ENCODE measurements at places on chromosomes 13 and 19.

DNA sequence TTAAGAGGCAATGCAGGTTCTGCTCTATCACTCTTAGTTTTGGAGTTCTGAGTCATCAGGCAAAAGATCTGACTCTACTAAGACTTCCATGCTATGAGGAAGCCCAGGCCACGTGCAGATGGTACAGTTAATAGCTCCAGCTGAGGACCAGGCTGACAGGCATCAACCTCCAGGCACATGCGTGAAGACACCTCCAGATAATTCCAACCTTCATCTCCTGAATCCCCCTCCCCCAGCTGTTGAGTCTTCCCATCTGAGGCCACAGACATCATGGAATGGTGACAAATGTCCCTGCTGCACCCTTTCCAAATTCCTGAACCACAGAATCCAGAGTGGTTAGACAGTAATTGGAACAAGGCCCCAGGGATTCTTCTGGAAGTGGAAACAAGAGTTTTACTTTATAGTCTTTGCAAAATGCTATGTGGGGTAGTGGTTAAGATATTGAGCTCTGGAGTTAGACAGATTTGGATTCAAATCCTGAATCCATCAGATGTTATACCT, 183.8 kb downstream of the KLF5 start:
- H3K27me3 ChIP-seq: no peaks in the 10 kb centered on the region
- DNase-seq: no peak
- no peaks in the 10 kb centered on the region for H3K36me3 ChIP-seq
- no peak overlapping the region for H3K4me3 ChIP-seq

- H3K4me1 ChIP-seq: 0 out of 2 replicates have a peak, but pooled peaks cover 2% of the 10 kb centered on the region
- H3K36me3 ChIP-seq: no peaks in the 10 kb centered on the region
- DNase-seq: no peak
- no peak overlapping the region for H3K4me3 ChIP-seq
- H3K27ac ChIP-seq: no peak overlapping the region
These were observed 46.7 kb downstream of the ZNF846 start for GRCh38 chr19:9721861-9722260.

DNA sequence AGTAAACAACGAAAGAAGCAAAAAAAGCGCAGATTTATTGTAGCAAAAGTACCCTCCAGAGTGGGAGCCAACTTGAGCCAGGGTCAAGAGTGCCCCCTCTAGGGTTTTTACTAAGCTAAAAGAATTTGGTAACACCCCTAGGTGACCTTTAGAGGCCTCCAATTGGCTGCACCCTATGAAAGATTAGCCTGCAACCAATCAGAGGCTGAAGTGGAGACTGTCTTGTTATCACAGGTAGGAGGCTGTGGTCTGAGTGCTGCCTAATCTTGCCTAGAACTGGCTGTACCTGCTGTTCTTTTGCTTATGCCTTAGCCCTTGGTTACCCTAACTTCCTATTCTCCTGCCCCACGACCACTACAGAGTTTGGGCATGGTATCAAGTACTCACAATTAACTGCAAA, 38.3 kb downstream of the ANKRD10 start:
- H3K4me3 ChIP-seq: no peak overlapping the region
- 0 out of 2 replicates have a peak, but pooled peaks cover 2% of the 10 kb centered on the region for H3K4me1 ChIP-seq
- no peak for DNase-seq
- no peak overlapping the region for H3K27ac ChIP-seq
- 0 out of 2 replicates have a peak, but pooled peaks cover 2% of the 10 kb centered on the region for H3K36me3 ChIP-seq
- no peaks in the 10 kb centered on the region for H3K27me3 ChIP-seq

- H3K4me1 ChIP-seq: no peaks in the 10 kb centered on the region
- H3K4me3 ChIP-seq: no peak overlapping the region
- no peak for DNase-seq
- H3K27me3 ChIP-seq: no peaks in the 10 kb centered on the region
These were observed 757 bp upstream of the CLEC11A start for GRCh38 chr19:50722201-50723013.

GRCh38 chr13:108120302-108120701, 95.0 kb downstream of the LIG4 start:
- no peaks in the 10 kb centered on the region for H3K36me3 ChIP-seq
- H3K27me3 ChIP-seq: no peaks in the 10 kb centered on the region
- H3K27ac ChIP-seq: no peak overlapping the region
- H3K4me3 ChIP-seq: no peak overlapping the region
- DNase-seq: no peak

- no peaks in the 10 kb centered on the region for H3K36me3 ChIP-seq
These were observed 238.5 kb upstream of the STARD13 start for GRCh38 chr13:33524086-33524485.

GRCh38 chr19:4730740-4731171, 7.1 kb upstream of the DPP9 start:
- no peaks in the 10 kb centered on the region for H3K4me1 ChIP-seq
- H3K27ac ChIP-seq: no peak overlapping the region
- DNase-seq: peak; percentile 37

DNA sequence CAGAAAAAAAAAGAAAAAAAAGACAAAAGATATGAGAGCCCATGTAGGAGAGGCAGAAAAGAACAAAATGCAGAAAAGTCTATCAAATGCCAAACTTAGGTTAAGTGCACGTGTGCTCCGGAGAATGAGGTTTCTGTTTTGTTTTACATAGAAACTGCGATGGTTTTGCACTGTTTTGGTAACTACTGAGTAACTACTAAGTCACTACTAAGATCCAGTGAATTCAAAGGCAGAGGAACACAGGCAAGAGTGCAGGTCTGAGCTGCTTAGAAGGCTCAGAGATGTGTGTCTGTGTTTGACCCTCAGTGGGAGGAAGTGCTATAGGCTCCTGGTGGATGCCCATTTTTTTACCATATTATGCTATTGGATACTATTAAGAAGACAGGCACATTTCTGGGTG, 299.3 kb downstream of the NDFIP2 start:
- no peak overlapping the region for H3K27ac ChIP-seq
- H3K27me3 ChIP-seq: no peaks in the 10 kb centered on the region
- H3K4me3 ChIP-seq: no peak overlapping the region
- no peaks in the 10 kb centered on the region for H3K4me1 ChIP-seq

GRCh38 chr19:49213791-49214190, 56.2 kb downstream of the TRPM4 start:
- no peaks in the 10 kb centered on the region for H3K36me3 ChIP-seq
- no peak overlapping the region for H3K27ac ChIP-seq
- 0 out of 2 replicates have a peak, but pooled peaks cover 1% of the 10 kb centered on the region for H3K4me1 ChIP-seq
- no peak for DNase-seq

- peaks cover 13% of the 10 kb centered on the region for H3K27me3 ChIP-seq
- H3K27ac ChIP-seq: no peak overlapping the region
- peaks cover 12% of the 10 kb centered on the region for H3K4me1 ChIP-seq
- H3K36me3 ChIP-seq: no peaks in the 10 kb centered on the region
- H3K4me3 ChIP-seq: no peak overlapping the region
These were observed 9.5 kb downstream of the NKPD1 start for GRCh38 chr19:45151320-45151719.

- no peaks in the 10 kb centered on the region for H3K27me3 ChIP-seq
- H3K27ac ChIP-seq: no peak overlapping the region
- H3K4me3 ChIP-seq: no peak overlapping the region
- DNase-seq: no peak
These were observed 105.3 kb downstream of the SPACA7 start for GRCh38 chr13:112481458-112481857.

GRCh38 chr13:96020931-96021330, 32.3 kb downstream of the UGGT2 start:
- DNase-seq: no peak
- no peak overlapping the region for H3K4me3 ChIP-seq
- no peaks in the 10 kb centered on the region for H3K4me1 ChIP-seq
- no peaks in the 10 kb centered on the region for H3K27me3 ChIP-seq
- no peaks in the 10 kb centered on the region for H3K36me3 ChIP-seq

DNA sequence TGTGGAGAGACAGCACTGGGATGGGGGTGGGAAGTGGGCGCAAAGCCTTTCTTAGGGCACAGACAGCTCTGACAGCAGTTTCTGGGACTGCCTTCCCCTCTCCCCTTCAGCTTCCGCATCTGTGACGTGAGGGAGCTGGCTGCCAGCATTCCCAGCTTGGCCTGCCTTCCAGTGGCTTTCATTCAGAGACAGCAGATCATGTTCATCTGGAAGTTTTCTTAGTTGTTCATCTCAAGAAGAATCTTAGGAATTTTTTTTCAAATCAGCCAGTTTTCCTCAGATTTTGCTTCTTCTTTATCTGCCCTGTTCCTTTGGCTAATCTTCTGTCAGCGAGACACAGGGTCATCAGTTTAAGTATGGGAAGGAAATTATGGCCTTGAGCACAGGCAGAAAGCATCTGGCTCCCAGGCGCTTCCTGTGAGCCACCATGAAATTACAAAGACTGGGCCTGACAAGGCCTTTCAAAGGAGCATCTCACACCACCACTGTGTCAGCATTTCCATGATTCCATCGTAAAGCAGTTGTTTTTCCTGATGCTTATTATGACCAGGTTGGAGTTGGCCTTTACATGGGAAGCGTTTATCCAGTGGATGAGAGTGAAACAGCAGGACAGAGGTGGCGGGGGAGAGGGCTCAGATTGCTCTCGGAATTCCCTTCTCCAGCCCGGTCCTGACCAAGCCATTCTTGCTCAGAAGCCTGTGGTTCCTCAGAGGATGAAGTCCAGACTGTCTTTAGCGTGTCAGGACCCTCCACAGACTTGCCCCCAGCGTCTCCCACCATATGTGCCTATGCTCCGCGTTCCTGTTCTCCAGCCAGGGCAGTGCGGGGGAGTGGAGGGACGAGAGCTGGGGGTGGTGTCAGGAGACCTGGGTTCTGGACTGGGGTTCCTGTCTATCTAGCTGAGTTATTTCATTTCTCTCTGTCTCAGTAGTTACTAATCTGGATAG, 43.6 kb downstream of the ARHGAP35 start:
- no peak overlapping the region for H3K4me3 ChIP-seq
- no peaks in the 10 kb centered on the region for H3K36me3 ChIP-seq
- no peak overlapping the region for H3K27ac ChIP-seq
- DNase-seq: no peak

GRCh38 chr13:27834095-27834494, 41.8 kb downstream of the GSX1 start:
- no peak for DNase-seq
- H3K36me3 ChIP-seq: no peaks in the 10 kb centered on the region
- no peaks in the 10 kb centered on the region for H3K4me1 ChIP-seq
- peaks cover 4% of the 10 kb centered on the region for H3K27me3 ChIP-seq

DNA sequence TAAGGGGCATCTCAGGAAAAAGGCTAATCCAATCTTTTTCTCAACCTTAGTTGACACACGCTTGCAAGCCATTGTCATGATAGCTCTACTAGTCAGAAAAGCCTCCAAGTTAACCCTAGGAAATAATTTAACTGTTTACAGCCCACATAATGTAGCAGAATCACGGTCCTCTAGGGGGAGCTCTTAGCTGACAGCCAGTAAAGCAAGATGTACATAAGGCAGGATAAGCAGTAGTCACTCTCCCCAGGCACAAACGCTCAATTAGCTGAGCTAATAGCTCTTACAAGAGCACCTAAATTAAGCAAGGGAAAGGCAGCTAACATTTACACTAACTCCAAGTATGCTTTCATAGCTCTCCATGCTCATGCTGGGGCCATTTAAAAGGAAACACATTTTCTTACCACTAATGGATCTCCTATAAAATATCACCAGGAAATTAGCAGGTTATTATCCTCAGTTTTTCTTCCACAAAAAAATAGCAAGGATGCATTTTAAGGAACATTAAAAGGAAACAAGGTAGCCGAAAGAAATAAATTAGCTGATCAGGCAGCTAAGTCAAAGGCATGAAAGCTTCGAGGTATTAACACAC, 33.7 kb upstream of the ZSCAN5A start:
- DNase-seq: no peak
- no peak overlapping the region for H3K4me3 ChIP-seq
- no peaks in the 10 kb centered on the region for H3K36me3 ChIP-seq
- H3K27me3 ChIP-seq: no peaks in the 10 kb centered on the region

DNA sequence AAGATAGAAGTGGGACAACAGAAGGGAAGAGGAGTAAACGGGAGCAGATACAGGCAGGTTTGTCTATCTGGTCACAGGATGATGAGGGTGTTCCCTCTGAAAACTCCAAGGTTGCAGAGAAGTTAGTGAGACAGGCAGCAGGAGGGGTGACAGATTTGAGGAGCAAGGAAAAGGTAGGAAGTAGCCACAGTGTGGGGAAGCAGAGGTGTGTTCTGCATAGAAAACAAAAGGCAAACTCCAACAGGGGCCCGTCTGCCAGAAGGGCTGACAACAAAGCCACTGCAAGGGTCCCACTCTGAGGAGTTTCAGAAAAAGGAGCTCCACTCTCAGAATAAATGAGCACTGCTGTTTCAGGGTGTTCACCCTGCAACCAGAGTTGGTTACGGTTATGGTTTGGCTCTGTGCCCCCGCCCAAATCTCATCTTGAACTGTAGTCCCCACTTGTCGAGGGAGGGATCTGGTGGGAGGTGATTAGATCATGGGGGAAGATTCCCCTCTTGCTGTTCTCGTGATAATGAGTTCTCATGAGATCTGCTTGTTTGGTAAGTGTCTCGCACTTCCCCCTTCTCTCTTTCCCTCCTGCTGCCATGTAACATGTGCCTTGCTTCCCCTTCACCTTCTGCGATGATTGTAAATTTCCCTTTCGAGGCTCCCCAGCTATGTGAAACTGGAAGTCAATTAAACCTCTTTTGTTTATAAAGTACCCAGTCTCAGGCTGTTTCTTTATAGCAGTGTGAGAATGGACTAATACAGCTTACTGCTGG, 32.1 kb downstream of the SMAD9 start:
- no peaks in the 10 kb centered on the region for H3K27me3 ChIP-seq
- H3K27ac ChIP-seq: no peak overlapping the region
- H3K4me1 ChIP-seq: peaks cover 1% of the 10 kb centered on the region
- no peak for DNase-seq
- no peaks in the 10 kb centered on the region for H3K36me3 ChIP-seq

DNA sequence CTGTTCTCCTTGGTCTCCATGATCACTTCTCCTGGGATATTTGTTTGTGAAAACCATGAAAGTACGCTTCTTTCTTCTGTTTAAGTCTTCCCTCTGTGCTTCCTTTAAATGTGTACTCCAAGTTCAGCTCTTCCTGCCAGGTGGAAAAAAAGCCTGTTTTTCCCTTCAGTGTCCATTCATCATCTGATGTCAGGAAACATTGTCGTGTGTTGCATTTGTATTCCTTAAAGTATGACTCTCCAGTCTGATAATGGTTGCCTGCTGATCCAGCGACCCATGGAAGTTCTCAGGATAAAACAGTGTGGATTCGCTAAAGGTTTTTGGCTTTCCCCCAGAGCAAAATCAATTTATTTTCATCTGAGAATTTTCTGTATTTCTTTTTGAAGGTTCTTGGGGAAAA, 22.3 kb downstream of the SACS start:
- H3K27me3 ChIP-seq: no peaks in the 10 kb centered on the region
- H3K4me3 ChIP-seq: no peak overlapping the region
- no peak overlapping the region for H3K27ac ChIP-seq
- DNase-seq: no peak

GRCh38 chr19:18170714-18171255, 2.8 kb upstream of the IFI30 start:
- H3K36me3 ChIP-seq: peaks cover 13% of the 10 kb centered on the region
- H3K4me1 ChIP-seq: peaks cover 4% of the 10 kb centered on the region
- no peak for DNase-seq
- no peak overlapping the region for H3K4me3 ChIP-seq

All from iPS DF 6.9 (cell line).